Activated CD8-positive, alpha-beta memory T cell treated with anti-CD3 and anti-CD28 coated beads for 4 hours (primary cell): ENCODE measurements at places on chromosomes 4 and X.

GRCh38 chrX:110795645-110796406, at the start of gene CHRDL1:
TSS of gene CHRDL1 (minus strand) at chrX:110795817. CDS start at chrX:110792181, 3,636 bp downstream.
- DNase-seq: no peak

DNA sequence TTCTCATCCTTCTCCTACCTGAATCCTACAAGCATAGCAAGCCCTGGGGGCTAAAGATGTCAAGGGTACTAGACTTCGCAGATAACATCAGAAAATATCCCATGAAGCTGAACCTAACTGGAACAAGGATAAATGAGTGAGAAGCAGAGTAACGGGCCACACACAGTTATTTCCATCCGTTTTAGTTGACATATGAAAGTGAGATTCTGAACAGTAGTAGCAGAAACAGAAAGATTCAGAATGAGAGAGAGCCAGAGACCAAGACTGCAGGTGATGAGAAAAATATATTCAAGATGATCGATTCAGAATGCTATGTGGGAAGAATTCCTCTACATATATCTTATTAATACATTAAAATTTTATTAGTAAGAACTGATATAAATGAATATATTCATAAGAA, 165.1 kb downstream of the TSPAN5 start:
- DNase-seq: no peak

DNA sequence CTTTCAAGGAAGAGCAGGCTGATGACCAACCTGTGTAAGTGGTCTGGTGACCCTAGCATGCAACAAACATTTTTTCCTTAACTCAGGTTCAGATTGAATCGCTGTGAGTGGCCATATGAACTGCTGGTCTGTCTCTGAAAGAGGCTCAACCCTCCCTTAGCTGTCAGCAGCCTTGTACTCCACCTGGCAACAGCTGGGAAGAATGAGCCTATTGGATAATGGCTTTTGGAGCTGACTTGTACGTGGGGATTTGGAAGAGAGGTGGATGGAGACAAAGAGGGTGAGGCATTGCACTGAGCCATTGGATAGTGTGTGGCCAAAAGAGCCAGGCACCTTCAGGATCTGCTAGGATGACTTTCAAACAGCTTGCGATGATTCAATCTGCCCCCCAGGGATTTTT, 35.7 kb upstream of the BMP15 start:
- DNase-seq: no peak

DNA sequence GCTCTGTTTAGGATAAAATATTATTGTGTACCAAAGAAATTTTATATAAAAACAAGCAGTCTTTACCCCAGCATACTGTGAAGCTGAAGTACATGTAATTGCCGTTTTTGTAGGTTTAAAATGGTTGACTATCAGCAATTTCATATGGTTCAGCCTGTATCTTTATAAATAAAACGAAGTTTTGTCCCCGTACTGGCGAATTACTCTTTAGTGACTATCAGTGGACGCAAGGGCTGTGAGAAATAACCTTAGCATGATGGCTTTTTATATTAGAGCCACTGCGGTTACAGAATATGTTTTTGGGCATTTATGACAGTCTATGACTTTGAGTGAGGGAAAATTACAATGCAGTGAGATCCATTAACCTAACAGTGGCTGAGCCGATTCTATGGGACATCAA, 1.2 kb downstream of the GPM6B start:
- no peak for DNase-seq

DNA sequence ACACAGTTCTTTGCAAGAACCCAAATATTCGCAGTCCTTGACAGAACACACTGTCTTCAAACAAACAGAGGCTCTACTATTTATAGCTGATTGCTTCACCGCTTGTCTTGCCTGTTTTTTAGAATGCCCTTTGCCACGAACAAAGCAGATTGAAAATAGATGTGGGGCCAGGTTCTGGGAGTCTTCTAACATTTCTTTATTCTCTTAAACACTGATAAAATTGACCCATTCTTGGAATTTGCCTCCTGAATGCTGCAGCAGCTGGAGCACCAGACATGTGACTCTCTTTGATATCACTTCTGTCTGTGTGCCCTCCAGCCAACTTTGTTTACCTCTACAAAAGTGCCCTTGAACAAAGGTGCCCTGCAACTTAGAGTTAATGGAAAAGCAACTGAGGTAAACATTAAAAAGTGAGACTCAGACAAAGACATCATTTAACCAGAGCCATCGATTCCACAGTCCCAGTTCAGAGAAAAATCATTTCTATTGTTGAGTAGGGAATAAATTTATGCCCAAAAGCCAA, 64.2 kb upstream of the SPP1 start:
- no peak for DNase-seq

DNA sequence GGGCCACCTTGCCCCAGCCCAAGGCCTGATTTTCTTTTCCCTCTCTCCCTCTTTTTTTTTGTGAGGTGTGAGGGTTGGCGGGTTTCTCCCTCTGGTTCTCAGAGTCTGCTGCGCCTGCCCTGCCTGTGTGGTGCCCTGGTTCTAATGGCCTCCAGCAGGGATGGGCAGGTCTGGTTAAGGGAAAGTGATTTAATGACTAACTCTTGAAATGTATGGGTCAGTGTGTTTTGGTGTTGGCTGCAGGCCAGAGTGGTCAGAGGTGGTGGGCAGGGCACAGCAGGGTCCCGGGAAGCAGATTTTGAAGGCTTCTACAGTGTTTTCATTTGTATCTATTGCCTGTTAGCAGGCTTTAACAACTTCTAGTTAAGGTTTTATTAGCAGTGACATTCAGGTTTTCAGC, 39.0 kb downstream of the JADE1 start:
- DNase-seq: no peak

GRCh38 chr4:8831221-8832112, 40.2 kb downstream of the HMX1 start:
- DNase-seq: no peak

DNA sequence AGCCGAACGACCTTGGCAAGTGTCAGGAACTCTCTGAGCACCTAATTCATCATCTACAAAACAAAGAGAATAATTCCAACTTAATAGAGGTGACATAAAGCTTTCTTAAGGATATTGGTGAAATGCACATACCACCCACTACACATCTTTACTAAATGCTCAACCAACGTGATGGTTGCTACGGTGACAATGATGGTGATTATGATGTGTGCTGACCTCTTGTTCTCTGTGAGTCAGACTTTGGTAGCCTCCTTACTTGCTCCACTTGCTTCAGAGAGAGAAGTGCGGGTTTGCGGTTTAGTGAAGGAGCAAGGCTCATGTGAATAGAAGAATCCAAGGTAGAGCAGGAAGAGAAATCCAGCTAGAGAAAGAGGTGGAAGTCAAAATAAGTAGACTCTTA, 52.8 kb upstream of the CLNK start:
- DNase-seq: no peak

- no peak for DNase-seq
These were observed 379.4 kb downstream of the FBXW7 start for GRCh38 chr4:152156442-152156841.

DNA sequence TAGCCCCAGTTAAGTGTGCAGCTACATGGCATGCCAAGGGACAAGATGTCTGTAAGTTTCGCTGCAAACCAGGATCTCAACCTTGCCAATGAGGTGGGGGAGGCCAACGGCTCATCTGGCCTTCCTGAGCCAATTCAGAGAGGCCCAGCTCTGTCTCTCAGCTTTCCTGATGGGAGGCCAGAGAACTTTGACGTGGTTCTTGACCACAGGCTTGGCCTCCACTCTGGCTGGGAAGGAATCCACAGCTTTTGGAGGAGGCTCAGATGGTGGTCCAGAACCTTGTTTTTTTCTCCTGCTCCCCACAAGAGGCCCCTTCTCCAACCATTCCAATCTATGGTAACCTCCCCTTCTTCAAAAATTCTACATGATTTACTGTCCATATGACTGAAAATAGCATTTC, 9.8 kb downstream of the CAPN6 start:
- DNase-seq: no peak

GRCh38 chr4:112031712-112032328, 113.4 kb upstream of the FAM241A start:
- DNase-seq: no peak

DNA sequence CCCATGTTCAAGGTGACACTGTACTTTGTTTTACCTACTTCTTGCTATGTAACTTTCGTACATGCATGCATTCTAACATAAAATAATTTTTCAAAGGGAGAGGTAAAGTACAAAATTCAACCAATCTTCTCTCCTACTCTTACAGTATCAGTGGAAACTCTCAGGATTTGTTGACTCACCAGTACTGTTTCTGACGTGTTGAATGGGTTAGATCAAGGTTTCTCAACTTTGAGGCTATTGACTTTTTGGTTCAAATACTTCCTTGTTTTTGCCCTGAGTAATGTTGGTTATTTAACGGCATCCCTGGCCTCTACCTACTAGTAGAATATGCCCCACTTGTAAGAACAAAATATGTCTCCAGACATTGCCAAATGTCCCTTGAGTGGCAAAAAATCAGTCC, 94.6 kb upstream of the SMAD1 start:
- no peak for DNase-seq

DNA sequence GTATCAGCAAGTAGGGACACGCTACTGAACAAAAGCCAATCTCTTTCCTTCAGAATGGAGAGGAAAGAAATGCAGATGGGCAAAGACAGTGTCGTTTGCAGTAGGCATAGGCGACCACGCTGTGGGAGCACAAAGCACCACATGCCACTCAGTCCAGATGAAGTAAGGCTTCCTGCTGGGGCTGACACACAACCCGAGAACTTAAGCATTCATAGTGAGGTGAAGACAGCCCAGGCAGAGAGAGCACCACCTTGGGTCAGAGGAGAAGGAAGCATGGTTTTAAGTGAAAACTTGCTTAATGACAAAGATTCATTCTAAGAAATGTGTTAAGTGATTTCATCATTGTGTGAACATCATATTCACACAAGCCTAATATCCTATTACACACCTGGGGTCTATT, 238.8 kb downstream of the MGST2 start:
- DNase-seq: no peak

DNA sequence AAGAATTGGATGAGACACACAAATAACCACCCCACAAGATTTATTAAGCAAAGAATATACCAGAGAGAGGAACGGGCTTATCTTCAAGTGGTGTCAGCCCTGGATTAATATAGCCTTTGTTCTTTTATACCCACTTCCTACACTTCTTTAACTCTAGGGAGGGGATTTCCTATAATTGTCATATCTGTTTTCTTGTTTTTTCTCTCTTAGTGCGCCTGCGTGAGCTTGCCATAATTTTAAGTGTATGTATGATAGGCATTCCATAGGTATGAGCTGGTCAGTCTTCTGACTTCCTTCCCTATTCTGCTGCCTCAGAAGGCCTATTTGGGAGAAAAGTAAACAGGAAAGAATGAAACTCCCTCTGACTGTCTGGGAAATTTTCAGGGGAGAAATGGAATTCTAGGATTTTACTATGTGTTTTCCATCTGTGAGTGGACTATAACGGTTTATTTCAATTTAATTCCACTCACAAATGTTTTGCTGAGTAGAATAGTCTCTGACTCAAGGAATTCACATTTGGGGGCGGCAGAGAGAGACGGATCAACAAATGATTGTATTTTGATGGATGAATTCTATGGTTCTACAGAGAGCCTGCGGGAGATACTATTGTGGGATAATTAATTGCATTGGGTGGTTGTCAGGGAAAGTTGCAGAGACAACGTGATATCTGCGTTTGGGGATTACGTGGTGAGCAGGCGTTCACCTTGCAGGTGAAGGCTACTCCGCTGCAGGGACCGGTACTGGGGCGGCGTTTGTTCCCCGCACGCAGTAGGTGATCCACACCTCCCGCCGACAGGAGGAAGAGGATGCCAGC, 626 bp upstream of the CEP135 start:
- DNase-seq: no peak

DNA sequence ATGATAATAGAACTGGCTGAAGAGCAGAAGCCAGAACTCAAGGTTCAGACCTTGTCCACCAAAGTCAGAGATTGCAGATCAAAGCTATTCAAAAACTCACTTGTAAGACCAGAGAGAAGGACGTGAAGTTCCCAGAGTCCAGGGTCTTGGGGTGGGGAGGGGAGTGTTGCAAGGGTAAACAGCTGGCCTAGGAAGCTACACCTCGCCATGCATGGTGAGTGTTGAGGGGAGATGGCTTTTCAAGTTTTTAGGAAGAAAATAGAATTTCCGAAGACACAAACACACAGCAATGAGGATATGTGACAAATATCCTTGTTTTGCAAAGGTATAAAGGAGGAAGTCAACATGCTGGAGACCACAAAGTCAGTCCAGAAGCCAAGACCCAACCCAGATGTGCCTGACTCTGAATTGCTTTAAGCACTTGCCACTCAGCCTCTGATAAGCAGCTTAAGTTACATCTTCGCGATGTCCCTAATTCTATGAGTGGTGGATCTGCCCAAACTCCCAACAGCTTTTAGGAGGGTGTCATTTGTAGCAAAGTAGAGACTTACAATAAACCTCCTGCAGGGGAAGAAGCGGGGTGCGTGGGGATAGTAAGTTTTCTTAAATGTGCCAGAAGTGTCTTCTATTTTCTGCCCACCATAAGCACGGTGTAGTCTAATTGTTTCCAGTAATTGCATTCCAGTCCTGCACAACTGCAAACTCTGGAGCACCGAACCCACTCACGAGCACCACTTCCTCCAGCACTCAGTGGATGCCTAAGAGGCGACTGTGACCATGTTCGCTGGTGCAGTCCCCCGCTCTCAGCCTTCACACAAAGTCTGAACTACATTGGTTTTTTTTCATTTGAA, 26.5 kb downstream of the HAND2 start:
- DNase-seq: no peak

DNA sequence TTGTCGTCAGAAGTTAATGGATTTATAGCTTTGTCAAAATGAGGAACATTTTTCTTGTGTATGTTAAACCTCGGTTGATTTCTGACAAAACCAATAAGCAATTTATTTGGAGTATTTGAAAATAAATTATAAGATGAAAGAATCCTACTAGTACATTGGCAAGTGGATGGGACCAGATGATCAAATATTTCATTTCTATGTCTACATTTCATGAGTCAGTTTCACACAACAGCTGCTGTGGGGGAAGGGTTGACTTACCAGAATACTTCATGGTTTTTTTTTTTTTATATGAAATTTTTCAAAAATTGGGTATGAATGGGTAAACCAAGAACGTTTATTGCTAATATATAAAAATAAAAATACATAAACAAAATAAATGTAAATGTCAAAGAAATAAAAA, 39.4 kb downstream of the RAPGEF2 start:
- no peak for DNase-seq

GRCh38 chr4:169098532-169098931, 88.5 kb upstream of the CBR4 start:
- no peak for DNase-seq

DNA sequence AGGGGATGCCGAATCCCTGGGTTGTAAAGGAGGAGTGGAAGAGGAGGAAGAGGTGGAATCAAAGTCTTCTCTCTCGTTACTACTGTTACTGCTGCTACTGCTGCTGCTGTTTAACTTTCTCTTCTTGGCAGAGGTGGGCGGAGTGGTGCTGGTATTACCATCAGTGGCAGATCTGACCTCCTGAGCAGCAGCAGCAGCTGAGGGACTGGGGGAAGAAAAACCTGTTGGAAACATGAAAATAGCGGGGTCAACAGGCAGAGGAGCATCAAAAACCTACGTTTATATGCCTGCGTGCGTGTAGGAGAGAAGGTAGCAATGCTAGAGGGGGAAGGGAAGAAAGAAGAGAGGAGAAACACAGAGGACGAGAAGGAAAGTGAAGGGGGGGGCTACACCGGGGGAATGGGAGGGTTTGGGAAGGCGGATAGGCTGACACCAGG, 339 bp downstream of the CUL4B start:
- DNase-seq: no peak
